ENCODE measurements at places on chromosomes 6 and 20.
A peak's percentile ranks its signal among the peaks of the same experiment; 100 is the strongest.

DNA sequence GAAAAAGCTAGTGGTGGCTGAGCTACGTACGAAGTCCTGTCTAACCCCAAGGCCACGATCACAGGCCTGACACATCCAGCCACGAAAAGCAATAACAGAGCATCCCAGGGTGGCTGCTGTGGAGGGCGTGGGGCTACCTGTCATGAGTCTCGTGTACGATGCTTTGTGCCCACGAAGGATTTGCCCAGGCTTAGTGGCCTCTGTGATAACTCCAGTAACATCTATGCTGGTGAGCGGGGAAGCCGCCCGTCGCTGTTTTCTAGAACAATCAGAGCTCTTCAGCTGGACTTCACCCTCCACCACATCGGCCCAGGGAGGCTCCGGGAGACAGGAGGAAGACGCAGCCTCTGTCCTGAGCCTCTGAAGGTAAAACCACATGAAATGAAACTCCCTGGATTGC, 250.5 kb downstream of the TAF4 start:
- DNase-seq = no peak

DNA sequence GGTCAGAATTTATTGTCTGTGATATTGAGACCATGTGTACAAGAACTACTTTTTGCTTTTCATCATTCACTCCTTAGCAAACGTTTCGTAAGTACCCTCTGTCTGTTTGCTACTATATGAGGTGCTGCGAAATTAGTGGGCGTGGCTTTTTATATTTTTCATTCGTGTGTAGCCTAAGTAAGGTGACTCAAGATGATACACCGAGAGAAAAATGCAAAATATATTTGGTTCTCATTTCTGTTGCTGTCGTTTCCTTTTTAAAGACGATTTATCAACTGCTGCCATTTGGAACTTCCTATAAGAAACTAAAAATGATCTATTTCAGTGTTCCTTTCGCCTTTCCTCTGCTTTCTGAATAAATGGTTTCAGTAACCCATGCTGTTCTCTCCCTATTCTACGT, 61.2 kb downstream of the VAPB start:
- no peak for DNase-seq

DNA sequence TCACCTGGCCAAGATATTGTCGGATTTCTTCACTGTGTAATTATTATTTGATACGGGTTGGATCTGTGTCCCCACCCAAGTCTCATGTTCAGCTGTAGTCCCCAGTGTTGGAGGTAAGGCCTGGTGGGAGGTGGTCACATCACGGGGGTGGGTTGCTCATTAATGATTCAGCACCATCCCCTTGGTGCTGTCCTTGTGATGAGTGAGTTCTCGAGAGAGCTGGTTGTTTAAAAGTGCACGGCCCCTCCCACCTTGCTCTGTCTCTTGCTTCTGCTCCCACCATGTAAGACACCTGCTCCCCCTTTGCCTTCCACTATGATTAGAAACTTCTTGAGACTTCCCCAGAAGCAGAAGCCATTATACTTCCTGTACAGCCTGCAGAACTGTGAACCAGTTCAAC, 173.9 kb upstream of the PMEPA1 start:
- DNase-seq = no peak

DNA sequence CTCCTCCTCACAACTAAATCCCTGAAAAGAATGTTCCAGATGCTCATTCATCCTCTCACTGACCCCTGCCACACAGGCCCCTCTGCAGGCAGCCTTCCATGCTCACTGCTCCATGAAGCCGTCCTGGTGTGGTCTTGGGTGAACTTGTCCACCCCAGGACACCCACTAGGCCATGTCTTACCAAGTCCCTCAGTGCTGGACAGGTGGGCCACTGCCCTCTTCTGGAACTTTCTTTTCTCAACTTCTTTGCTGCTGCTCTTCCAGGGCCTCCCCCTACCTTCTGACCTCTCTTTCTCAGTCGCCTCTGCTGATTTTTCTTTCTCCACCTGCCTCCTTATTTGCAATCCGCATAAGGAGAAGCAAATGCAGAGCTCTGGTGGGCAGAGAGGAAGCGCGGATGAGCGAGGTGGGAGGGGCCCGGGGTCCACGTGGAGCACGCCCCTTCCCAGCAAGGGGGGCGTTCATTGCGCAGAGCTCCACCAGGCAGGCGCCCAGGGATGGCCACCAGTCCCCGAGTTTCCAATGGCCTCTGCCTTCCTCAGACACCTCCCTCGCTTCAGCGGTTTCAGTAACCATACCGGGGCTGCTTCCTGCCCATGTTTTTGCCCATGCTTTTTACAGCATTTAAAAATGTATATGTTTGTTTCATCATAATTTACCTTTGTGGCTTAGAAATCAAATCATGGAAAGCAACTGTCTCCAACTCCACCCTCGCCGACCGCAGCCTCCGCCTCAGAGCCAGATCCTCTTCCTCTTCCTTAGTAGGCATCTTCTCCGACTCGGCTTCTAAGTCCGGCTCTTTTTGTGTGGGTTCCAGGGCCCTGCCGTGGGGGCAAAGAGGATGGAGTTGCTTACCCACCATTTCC, 129.6 kb downstream of the ZDHHC14 start:
- DNase-seq = peak; percentile 72

DNA sequence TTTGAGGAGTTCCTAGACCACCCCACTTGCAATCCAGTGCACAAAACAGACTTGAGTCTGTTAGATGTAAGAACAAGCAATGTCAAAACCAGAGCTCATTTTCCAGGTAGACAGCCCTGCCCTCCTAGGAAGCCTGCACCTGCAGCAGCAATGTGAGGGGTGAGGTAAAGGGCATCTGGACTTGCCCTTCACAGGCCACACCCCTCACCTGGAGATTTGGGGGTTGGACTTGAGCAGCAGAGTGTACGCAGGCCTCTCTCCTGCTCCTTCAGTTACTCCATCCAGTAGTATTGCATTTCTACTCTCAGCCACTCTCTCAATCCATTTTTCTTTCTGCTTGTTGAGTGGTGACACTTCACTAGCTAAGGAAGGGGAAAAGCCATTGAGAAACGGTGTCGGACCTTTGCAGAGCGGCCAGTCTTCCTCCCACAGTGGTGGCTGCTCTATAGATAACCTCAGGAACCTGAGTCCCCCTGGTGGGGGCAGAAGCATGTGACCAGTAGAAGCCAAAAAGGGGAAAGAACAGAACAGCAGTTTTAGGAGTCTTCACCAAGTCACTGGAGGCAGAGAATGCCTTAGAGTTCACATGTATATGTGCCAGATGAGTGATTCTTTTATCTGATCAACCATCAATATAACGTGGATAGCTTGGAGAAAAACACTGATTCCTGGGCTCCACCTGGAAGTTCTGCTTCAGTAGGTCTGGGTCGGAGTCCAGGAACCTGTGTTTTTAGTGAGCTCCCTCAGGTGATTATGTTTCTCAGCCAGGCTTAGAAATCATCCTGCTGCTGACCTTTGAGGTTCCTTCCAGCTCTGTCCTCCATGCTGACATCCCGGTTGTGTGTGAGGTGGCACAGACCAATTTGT, 28.0 kb downstream of the ARFGEF2 start:
- peak; percentile 18 for DNase-seq

GRCh38 chr20:47503685-47504084, 2.0 kb downstream of the NCOA3 start:
- DNase-seq = peak; percentile 42

DNA sequence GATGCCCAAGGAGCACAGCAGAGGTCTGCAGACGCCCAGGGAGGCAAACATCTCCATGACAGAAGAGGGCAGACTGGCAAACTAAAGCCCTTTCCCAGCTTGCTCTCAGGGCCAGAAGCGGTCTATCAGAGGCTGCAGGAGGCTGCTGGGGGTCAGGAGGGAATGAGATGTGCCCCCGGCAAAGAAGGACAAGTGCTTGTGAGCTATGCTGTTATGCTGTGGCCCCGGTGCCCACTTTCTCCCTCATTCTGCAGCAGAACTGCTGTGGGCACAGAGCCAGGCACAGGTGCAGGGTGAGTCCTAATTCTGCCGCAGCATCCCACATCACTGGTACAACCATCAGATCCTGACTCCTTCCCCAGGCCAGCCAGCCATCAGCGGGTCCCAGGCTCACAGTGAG, 46.4 kb downstream of the LRFN2 start:
- DNase-seq = no peak

GRCh38 chr6:142174703-142175102, 27.6 kb downstream of the VTA1 start:
- no peak for DNase-seq

DNA sequence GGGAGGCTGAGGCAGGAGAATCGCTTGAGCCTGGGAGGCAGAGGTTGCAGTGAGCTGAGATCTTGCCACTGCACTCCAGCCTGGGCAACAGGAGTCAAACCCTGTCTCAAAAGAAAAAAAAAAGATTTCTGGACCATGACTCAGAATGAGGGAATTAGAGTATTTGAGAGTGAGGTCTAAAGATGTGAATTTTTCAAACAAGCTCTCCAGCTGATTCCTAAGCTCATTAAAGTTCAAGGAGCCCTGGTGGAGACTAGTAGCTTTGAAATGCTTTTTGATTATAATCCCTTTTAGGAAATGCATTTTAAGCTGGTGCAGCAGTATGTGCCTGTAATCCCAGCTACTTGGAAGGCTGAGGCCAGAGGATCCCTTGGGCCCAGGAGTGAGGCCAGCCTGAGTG, 21.8 kb upstream of the SRF start:
- DNase-seq = no peak

DNA sequence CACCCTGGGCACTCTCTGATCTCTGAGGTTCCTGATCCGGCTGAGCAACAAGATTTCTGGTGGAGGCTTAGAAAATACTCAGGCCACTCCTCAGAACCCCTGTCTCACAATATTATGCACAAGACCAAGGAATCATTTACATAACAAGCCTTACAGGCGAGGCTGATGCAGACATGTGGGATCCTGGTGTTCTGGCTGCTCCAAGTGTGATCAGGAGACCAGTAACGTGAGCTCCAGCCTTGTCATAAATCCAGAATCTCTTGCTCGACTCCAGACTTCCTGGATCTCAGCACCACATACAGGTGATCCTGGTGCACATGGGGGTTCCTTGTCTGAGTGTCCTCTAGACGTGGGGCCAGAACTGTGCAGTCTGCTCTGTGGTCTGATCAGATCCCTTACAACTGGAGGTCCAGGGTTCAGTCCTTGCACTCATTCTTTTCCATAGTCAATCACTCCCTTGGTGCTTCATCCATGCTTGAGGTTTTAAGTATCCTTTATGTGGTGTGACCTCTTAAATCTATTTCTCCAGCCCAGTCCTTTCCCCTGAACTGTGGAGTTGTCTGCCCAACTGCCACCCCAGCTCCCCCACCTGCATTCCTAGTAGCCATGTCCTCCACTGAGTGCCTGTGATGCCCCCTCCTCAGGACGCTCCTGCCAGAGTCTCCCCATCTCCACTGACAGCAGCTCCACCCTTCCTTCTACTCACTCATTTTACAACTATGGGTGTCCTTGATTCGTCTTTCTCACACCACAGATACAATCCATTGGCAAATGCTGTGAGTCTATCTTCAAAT, 5.1 kb downstream of the HLA-C start:
- no peak for DNase-seq

GRCh38 chr6:129709196-129709768, 695 bp downstream of the ARHGAP18 start:
- no peak for DNase-seq

- DNase-seq = peak; percentile 85
Observed at GRCh38 chr6:104525677-104526322, 333.9 kb downstream of the HACE1 start.

DNA sequence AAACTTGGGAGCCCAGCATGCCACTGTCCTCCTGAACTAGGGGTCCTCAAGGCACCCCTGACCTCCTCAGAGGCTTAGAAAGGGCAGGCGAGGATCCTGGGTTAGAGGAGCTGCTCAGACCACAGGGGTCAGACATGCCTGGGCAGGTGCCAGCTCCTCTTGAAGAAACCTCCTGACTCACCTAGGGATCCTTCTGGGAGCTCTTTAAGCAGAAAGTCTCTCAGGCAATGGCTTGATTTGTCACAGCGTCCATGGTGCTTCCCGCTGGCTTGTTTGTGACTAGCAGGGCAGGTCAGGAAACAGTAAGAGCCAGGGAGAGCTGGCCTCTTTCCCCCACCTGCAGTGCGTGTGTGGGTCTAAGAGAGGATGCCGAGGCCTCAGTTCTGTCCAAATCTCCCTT, 174.5 kb upstream of the SNX9 start:
- DNase-seq = peak; percentile 29

DNA sequence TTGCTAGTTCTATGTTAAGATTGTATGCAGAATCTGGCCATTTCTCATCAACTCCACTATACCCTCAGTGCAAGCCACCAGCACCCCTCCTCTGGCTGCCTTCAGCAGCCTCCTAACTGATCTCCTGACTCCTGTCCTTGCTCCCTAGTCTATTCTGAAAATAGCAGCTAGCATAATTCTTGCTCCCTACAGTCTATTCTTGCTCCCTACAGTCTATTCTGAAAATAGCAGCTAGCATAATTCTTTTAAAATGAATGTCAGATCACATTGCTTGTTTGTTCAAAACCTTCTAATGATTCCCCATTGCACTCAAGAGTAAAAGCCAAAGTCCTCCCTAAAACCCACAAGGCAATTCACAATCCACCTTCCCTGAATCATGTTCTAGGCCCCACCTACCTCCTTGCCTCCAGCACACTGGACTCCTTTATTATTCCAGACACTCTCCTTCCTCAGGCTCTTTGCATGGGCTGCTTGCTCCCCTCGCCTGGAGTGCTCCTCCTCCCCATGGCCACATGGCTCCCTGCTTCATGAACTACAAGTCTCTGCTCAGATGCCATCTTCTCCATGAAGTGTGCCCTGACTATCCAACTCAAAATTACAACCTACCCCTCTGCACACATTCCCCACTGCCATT, 164.2 kb upstream of the TNFAIP3 start:
- DNase-seq = no peak

DNA sequence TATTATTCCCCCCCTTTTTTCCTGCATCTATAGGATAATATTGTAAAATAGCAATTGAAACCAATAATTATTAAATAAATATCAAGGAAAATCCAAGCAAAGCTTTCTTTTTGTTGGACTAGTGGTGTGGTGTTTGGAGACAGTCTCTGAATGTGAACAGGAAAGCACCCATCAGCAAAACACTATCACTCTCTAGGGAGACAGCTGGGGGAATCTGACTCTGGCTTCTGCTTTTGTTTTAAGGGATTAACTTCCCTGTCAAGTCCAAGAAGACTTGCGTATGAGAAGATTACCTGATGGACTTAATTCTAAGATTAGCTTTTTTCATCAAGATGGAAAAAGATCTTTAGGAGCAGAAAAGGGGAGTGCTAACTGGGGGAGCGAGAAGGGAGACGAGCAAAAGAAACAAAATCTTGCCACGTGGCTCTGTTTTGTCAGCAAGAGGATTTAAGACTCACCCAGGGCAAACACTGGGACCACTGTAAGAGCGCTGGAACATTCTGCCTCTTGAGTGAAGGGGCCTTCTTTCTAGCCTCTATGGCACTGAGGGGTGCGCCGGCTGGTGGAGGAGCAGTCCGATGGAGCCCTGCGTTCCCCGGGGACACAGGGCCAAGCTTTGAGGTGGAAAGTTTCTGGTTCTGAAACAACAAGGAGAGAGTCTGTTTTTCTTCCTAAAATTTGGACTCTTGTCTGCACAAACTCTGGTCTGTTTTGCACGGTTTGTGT, 570 bp downstream of the TULP4 start:
- no peak for DNase-seq

- DNase-seq = peak; percentile 49
Observed at GRCh38 chr6:42199106-42199981, 4.6 kb upstream of the GUCA1B start.

GRCh38 chr20:35699957-35700624, 886 bp downstream of the ROMO1 start:
- peak; percentile 18 for DNase-seq
